ENCODE measurements at places on chromosomes 1 and 21.

DNA sequence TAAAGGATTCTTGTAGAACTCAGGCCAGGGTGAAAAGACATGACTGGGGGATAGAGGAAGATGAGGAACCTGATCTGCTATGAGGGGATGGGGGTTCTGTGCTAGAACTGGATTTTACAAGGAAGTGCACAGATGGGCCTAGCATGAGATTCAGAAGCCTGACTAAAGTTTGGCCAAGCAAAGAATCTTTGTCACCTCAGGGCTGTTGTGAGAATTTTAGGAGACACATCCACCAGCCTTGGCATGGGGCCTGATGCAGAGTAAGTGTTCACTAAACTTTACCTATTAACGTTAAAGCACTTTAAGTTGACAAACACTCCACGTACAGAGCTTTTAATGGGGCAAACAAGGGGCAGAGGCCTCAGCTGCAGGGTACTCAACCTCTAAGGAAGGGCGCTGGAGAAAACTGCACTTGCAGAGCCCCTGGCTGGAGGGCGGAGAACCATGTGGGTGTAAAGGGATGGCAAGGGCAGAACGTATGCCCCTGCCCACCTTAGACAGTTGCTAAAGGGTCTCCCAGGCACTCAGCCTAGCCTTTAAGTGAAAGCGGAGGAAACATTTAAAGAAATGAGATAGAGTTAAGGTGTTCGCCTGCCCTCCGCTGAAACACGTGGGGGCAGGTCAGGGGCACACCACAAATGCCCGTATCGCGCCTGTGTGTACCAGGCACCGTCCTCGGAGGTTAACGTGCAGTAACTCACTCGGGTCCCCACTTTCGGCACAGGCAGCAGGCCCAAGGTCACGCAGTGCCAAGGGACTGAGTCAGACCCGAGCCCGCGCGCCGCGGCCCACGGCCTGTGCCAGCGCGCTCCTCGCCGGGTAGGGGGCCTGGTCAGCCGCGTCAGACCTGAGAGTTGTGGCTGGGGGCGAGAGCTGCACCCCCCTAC is 990 bp upstream of the MRPS6 start:
- DNase-seq = no peak

- DNase-seq = no peak
Measured at GRCh38 chr1:115233598-115233997, 104.5 kb downstream of the NGF start.

DNA sequence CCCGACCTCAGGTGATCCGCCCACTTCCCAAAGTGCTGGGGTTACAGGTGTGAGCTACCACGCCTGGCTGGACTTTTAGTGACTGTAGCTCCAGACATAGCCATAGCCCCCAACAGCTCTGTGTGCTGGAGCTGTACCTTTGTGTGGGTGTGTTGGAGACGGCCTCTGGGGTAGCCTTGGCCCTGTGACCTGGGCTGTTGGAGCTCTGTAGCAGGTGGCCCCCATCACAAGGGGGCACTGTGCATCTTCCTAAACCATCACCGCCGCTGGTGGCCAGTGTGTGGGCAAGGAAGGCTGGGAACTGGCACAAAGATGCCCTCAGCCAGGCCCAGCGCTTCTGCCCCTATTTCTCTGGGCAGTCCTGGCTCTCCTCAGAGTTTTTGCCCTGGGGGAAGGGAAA is 38.4 kb upstream of the FOXO6 start:
- DNase-seq = peak; percentile 22

- peak; percentile 8 for DNase-seq
Measured at GRCh38 chr1:235617808-235618207, 31.8 kb downstream of the GNG4 start.

All from hippocampal formation (tissue), 2 donors.